ENCODE measurements at places on chromosomes 12 and 14. TPM values are rescaled to one million over a fixed set of nuclear protein-coding genes. Genes with fewer than 3 reads are reported as not detected.
A peak's percentile ranks its signal among the peaks of the same experiment; 100 is the strongest.

Gene TTC5
- 25.1 TPM for total RNA-seq

Gene FIGNL2
- total RNA-seq = not detected

Gene TAS2R9
- not detected for total RNA-seq

Gene LTA4H
- 51.2 TPM for total RNA-seq

Gene ETNK1
- total RNA-seq = 30.5 TPM

GRCh38 chr12:11651381-11651780 lies 1.9 kb downstream of the ETV6 start:
- H3K36me3 ChIP-seq = peaks cover under 1% of the 10 kb centered on the region
- DNase-seq = no peak
- H3K4me3 ChIP-seq = peak overlapping the region; percentile 95
- peak overlapping the region; percentile 98 for H3K27ac ChIP-seq
- H3K4me1 ChIP-seq = peaks cover 34% of the 10 kb centered on the region
- peaks cover 1% of the 10 kb centered on the region for H3K27me3 ChIP-seq

DNA sequence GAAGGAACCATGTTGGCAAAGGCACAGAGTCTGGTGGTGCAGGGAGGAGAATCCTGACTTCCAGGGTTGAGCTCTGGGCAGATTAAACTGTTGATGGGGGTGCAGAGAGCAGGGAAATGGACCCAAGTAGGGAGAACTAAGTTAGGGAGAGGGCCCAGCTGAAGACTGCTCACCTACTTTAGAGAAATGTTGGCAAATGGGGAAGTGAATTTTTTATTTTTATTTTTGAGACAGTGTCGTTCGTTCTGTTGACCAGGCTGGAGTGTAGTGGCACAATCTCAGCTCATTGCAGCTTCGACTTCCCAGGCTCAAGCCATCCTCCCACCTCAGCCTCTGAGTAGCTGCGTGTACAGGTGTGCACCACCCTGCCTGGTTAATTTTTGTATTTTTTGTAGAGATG lies 32.1 kb upstream of the TUBA1A start:
- H3K27ac ChIP-seq = peak overlapping the region; percentile 20
- no peaks in the 10 kb centered on the region for H3K36me3 ChIP-seq
- peaks cover 29% of the 10 kb centered on the region for H3K4me1 ChIP-seq
- DNase-seq = no peak
- H3K27me3 ChIP-seq = peaks cover 2% of the 10 kb centered on the region
- no peak overlapping the region for H3K4me3 ChIP-seq

DNA sequence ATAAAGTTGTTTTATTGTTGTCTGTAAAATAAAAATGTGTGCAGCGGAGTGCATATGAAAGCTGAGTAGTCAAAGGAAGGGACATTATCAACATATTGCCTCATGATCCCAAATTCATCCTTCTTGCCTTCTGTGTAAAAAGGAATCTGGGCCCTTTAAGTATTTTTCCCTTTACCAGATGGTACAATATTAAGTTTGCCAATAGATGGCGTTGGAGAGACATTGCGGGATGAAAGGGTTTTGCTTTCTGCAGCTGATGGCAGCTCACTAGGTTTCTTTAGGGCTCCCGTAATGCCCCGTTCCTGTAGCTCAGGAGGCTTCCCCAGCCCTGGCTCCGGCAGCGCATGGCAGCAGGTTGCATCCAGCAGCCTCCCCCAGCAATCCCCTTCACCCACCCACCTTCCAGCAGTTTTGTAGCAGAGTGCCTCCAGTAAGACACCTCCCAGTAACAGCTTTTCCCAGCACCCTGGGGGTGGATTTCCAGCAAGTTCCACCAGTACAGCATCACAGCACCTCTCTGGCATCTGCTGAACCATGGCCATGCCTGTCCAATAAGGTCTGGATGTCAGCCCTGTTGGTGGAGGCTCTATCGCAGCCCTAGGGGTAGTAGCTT lies 354.4 kb downstream of the MED13L start:
- H3K4me1 ChIP-seq = peaks cover 35% of the 10 kb centered on the region
- no peak overlapping the region for H3K27ac ChIP-seq
- H3K36me3 ChIP-seq = peaks cover 5% of the 10 kb centered on the region
- peaks cover 9% of the 10 kb centered on the region for H3K27me3 ChIP-seq
- H3K4me3 ChIP-seq = no peak overlapping the region

DNA sequence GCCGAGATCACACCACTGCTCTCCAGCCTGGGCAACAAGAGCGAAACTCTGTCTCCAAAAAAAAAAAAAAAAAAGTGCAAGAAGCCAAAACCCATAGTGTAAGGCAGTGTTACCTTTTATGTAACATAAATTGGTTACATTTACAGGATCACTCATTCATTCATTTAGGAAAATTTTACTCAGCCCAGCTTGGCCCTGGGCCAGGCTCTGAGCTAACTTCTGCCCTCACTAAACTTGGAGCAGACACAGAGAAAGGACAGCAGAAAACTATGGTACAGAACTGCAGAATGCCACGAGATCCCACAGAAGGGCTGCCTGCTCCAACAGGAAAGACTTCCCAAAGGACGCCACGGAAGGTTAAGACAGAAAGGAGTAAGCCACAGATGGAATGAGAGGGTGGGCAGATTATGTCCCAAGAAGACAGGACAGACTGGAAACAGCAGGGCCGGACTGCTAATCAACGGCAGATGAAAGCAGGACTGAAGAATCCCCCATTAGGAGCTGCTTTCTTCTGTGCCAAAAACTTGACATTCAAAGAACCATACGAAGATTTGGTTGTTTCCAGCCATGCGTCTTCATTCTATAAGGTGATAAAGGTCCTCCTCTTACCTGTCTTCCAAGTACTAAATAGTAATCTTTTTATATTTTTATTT lies 18.9 kb downstream of the PPP1R13B start:
- no peak for DNase-seq
- peaks cover 2% of the 10 kb centered on the region for H3K27me3 ChIP-seq
- no peak overlapping the region for H3K4me3 ChIP-seq
- peaks cover 7% of the 10 kb centered on the region for H3K4me1 ChIP-seq

- H3K36me3 ChIP-seq = no peaks in the 10 kb centered on the region
- H3K27ac ChIP-seq = no peak overlapping the region
- peaks cover 10% of the 10 kb centered on the region for H3K27me3 ChIP-seq
- H3K4me3 ChIP-seq = no peak overlapping the region
Observed at GRCh38 chr12:27807063-27807703, 27.1 kb upstream of the MANSC4 start.

GRCh38 chr12:77214136-77214535 lies 148.8 kb upstream of the E2F7 start:
- H3K4me1 ChIP-seq = peaks cover 31% of the 10 kb centered on the region
- peak; percentile 60 for DNase-seq
- H3K27ac ChIP-seq = no peak overlapping the region
- no peaks in the 10 kb centered on the region for H3K27me3 ChIP-seq
- H3K4me3 ChIP-seq = no peak overlapping the region

DNA sequence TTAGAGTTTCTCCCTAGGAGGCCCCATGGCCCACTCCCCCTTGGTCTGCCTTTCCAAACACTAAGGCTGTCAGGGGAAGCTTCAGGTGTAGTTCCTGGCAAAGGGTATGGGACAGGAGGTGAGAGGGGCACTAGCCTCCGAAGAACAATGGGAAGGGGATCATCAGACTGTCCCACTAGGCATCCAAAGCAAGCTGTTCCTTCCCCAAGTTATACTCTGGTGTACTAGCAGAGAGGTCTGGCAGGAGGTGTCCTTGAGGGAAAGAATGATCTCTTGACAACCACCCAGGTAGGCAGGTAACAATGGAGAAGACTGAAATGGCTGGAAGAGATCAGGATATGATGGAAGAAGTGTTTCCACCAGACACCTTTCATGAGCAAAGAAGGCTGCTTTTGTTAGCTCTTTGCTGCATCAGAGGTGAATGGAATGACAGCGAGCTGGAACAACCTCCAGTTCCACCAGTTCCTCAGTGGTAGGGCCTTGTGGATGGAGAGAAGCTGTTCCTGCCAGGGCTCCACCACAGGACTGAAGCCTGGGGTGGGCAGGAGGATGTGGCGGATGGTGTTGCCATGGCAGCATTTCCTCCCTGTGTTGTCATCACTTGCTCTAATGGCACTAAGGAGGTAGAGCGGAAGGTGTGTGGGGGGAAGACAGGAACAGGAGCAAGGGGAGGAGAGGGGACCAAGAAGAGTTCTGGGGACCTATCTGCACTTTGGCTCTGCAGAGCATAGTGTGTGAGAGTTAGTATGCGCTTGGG lies 2.3 kb upstream of the AGAP2 start:
- H3K4me1 ChIP-seq = peaks cover 28% of the 10 kb centered on the region
- H3K4me3 ChIP-seq = no peak overlapping the region
- no peak for DNase-seq
- H3K27ac ChIP-seq = no peak overlapping the region

DNA sequence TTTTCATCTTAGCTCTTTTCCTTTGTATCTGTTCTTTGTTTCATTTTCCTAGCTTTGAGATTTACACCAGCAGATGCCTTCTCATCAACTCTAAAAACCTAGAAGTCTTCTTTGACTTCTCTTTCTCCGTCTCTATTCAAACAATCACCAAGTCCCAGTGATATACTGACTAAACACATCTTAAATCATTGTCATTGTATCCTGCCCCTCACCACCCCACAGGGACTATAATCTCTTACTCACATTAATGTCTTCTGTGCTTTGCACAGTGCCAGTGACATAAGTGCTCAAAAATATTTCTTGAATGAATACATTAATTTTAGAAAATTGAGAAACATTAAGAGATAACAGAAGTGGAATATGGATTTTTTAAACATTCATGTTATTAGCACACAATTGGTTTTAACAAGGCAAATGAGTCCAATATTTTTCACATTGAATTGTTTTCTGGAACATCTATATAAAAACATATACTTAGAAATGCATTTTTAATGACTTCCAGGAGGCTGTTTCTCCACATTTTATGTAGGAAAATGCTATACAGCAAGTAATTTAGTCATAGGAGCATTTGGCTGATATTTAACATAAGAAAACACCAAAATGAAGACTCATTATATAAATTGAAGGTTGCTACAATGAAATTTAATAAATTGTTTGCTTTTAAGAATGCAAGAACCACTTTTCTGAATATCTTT lies 472.8 kb upstream of the PRICKLE1 start:
- H3K36me3 ChIP-seq = no peaks in the 10 kb centered on the region
- H3K4me3 ChIP-seq = no peak overlapping the region
- peaks cover 1% of the 10 kb centered on the region for H3K27me3 ChIP-seq
- no peaks in the 10 kb centered on the region for H3K4me1 ChIP-seq

DNA sequence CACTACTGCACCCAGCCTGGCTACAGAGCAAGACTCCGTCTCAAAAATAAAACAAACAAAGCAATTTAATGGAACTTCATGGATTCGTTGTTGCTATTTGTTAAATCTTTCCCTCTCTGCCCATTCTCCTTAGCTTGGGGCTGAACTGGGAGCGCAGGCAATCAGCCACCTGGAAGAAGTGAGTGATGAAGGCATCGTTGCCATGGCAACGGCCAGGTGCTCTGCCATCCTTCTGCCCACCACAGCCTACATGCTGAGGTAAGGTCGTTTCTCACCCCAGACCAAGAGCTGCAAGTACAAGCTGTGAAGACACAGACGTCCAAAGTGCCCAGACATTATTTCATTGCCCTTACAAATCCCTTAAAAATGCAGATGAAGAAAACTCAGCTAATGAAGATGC lies 19.1 kb downstream of the AMDHD1 start:
- no peak for DNase-seq
- no peaks in the 10 kb centered on the region for H3K36me3 ChIP-seq
- H3K27me3 ChIP-seq = peaks cover 6% of the 10 kb centered on the region
- peaks cover 10% of the 10 kb centered on the region for H3K4me1 ChIP-seq

GRCh38 chr12:47824198-47824597 lies 4.5 kb upstream of the HDAC7 start:
- no peak overlapping the region for H3K27ac ChIP-seq
- H3K4me3 ChIP-seq = no peak overlapping the region
- no peaks in the 10 kb centered on the region for H3K36me3 ChIP-seq
- no peaks in the 10 kb centered on the region for H3K27me3 ChIP-seq

- H3K27ac ChIP-seq = no peak overlapping the region
- H3K27me3 ChIP-seq = peaks cover 8% of the 10 kb centered on the region
- no peak overlapping the region for H3K4me3 ChIP-seq
- DNase-seq = no peak
- no peaks in the 10 kb centered on the region for H3K36me3 ChIP-seq
- peaks cover 9% of the 10 kb centered on the region for H3K4me1 ChIP-seq
Observed at GRCh38 chr14:102761206-102761605, 16.0 kb upstream of the TRAF3 start.

DNA sequence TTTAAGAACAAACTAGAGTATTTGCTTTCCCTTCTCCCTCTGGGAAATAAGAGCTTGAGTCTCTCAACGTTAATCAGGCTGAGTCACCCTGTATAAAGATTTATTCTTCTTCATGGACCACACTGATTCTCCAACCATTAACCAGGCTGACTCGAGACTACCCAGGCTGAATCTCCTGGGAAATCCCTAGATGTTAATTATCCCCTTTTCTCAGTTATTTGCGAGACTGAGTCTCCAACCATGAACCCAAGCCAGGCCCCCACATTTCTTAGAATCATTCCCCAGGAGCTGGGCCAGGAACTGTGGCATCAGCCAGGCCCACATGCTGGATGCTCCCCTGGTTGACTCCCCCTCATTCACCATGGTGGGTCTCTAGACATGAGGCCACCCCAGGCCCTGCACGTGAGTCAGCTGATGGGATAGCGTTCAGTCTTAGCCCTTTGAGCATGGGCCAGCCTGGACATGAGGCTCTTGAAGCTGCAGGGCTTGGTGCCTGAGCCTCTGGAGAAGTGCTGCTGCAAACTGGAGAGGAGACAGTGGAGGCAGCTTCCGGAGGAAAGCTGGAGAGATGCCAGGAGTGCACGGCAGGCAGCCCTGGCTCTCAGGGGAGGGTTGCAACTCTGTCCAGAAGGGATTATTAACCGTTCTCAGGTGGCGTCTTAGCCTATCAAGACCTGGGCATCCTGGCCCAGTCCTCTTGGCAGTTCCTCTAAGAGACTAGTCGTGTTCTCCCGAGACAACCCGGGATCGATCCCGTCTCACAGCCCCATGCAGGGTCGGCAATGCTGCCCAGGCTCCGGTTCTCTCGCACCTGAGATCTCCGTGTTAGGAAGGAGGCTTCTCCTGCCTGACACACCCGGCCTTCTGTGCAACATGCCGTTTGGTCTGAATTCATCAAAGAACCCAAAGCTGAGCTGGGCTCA lies 296.6 kb downstream of the ADGRD1 start:
- H3K27me3 ChIP-seq = peaks cover 2% of the 10 kb centered on the region
- no peak for DNase-seq
- no peaks in the 10 kb centered on the region for H3K4me1 ChIP-seq
- H3K36me3 ChIP-seq = no peaks in the 10 kb centered on the region
- no peak overlapping the region for H3K27ac ChIP-seq
- no peak overlapping the region for H3K4me3 ChIP-seq

DNA sequence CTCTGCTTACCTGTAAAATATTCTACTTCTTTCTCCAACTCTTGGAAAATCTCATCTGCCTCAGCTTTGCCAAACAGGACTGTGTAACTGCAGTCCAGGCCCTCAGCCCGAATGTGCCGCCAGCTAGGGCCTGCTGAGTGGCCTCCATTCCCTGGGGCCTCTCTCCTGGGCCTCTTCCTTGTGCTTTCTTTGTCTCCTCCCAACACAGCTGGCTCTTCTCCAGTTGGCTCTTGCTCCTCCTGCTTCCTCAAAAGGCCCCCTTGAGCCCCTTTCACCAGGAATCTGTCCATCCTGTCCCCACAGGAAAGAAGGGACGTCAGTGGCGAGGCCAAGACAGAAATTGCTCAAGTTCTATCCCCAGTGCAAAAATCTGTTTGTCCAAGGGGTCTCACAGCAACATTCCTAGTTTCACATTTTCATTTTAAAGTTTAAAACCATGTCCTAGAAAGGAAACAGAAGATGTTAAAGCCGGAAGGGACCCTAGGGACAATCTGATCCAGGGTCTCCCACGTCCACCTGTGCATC lies 713 bp downstream of the ALKBH2 start:
- no peaks in the 10 kb centered on the region for H3K27me3 ChIP-seq
- H3K27ac ChIP-seq = peak overlapping the region; percentile 91
- DNase-seq = no peak
- peaks cover 13% of the 10 kb centered on the region for H3K36me3 ChIP-seq
- peaks cover 33% of the 10 kb centered on the region for H3K4me1 ChIP-seq
- peak overlapping the region; percentile 91 for H3K4me3 ChIP-seq

Data from HFFc6 (cell line).